ENCODE measurements at places on chromosomes 2 and 18.
A peak's percentile ranks its signal among the peaks of the same experiment; 100 is the strongest.

- DNase-seq: no peak
Observed at GRCh38 chr2:9327873-9328352, 95.4 kb downstream of the ITGB1BP1 start.

GRCh38 chr2:120313695-120314615 lies 32.0 kb upstream of the INHBB start:
- DNase-seq: no peak

DNA sequence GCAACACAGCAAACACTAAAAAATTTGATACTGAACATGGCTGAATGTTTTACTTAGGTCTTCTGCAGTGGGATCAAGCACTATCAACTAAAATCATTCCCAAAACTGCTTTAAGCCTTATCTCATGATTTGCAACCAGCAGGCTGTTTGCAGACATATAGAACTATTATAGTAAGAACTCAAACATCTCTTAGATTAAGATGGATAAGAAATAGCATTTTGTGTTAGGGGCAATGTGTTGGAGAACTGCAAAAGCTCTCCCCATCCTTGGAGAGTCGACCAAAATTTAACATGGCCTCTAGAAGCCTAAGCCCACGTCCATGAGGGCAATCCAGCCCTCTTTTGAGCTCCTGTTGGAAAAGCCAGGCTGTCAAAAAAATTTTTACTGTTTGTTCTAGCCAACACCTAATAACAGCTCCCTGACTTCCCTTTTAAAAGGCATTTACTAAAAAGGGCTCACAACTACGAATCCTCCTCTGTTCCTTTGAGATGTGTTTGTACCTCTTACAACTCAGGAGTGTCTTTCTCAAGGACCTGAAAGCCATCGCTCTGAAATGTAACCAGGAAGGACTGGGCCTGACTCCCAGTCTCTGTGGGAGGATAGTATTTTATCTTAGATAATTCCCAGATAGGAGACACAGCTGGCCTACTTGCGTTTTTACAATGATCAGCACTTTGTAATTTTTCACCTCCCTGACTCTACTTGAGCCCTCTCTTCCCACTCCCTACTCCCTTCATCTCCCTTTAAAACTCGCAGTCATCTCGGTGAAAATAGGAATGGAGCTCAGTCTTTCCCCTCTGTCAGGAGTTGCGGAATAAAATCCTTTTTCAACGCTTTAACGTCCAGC lies 1.4 kb downstream of the KRCC1 start:
- no peak for DNase-seq

DNA sequence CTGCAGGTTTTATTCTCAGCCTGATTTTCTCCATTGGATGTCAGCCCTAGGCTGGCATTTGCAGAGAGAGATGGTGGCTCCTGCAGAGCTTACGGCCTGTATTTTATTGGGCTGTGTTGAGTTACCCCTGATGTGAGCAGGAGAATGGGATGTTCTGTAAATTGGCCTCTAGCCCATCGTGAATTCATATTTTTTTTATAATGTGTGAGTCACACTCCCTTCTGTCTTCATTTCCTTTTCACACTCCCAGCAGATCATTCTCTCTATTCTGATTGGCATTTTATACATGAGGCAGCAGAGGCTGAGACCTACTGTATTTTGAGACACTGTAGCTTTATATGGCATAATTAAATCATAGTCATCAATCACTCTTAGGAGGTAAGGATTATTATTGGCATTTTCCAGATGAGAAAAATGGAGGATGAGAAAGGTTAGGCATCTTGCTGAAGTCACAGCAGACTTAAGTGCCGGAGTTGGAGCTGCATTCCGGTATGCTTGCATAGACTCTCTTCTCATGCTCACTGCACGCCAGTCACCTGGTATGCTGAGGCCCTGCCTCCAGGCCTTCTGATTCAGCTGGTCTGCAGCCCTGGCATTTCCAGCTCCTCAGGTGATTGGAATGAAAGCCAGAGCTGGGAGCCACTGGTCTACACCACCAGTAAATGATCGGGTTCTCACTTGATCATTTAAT lies 142.4 kb downstream of the NEDD4L start:
- peak; percentile 51 for DNase-seq

DNA sequence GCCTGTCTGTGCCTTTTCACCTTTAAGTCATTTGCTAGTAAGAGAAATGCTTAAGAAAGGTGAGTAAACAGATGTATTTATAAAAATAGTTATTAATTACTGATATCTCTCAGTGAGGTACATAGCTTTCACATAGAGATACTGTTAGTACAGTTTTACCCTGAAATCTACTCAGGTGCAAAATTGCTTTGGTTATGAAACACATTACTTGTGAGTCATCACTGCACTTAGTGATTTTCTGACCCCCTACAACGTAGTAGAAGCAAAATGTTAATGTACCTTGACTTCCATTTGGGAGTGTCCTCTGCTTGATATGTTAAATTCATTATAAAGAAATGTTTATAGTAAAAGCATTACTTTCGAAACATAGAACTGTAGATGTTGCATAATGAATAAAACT lies 6.5 kb downstream of the GLS start:
- no peak for DNase-seq

DNA sequence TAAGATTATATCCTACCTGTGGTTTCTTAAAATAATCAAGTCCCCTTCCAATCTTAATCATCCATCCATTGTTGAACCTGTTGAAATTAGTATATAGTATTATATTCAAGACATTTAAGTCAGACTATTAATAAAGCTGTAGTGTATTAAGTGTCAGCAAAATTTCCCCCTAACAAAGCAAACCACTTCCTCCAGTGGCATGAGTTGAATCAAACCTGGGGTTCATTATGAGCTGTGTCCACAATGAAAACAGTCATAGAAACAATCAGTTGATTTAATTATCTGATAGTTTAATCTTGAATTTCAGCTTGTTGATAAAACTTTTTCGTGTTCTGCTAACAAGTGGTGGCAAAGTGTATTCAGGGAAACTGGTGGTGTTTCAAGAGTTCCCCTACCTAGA lies 11.3 kb downstream of the MITD1 start:
- DNase-seq: no peak

GRCh38 chr2:45849491-45850283 lies 198.2 kb downstream of the PRKCE start:
- no peak for DNase-seq

GRCh38 chr2:145927131-145927950 lies 1407.4 kb upstream of the ZEB2 start:
- no peak for DNase-seq

- DNase-seq: no peak
Observed at GRCh38 chr2:229254206-229254605, 16.9 kb downstream of the PID1 start.

DNA sequence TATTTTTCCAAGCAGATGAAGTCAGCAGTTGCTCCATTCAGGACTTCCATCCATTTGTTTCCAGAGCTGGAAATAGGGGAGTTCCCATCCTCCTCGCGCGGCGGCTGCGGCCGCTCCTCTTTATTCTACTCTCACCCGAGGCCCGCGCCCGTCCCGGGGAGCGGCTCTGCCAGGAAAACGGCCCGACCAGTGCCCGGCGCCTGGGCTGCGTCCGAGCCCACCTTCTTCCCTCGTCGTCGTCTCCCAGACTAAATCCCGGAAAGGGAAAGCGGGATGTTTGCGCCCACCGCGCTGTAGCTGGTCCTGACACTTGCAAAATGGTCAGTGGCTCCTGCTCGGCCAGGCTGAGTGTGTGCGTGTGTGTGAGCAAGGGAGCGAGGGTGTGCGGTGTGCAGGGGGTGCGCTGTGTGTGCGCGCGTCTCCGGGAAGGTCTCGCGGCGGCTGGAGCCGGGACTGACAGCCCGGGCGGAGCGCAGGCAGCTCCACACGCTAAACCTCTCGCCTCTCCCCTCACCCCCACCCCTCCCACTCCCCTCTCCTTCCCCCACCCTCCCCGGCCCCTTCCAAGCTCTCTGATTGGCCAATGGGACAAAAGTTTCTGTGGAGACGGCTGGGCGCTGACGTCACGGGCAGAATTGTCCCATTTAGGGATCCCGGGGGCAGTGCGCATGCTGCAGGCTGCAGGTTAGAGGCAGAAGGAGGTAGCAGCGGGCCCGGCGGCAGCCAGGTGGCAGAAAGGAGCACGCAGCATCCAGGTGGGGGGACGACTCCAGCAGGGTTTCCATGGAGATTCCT lies at the start of gene NOL4:
TSS of gene NOL4 (minus strand) at position 491 of the 795 bp plus-strand sequence. CDS start 1,660 bp downstream, outside the sequence.
- DNase-seq: no peak

GRCh38 chr2:54699665-54700064 lies 23.8 kb upstream of the EML6 start:
- DNase-seq: no peak

- no peak for DNase-seq
Observed at GRCh38 chr2:180705551-180705950, 274.9 kb upstream of the UBE2E3 start.

DNA sequence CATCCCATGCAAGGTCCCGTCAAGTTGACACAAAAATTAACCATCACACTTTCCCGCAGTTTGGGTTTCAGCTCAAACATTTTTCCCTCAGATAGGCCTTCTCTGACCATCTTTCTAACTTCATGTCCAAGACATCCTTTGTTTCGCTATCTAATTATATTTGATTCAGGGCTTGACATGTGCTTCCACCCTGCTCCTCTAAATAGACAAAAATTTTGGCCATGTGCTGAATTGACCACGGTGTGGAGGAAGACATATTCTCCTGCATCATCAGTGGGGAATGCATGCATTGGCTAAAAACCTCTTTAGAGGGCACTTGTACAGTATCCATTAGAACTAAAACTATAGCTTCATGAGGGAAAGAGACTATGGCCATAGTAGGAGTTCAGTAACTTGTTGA lies 81.2 kb downstream of the PLCL1 start:
- DNase-seq: no peak

- DNase-seq: no peak
Observed at GRCh38 chr18:60064271-60064670, 164.5 kb downstream of the PMAIP1 start.

DNA sequence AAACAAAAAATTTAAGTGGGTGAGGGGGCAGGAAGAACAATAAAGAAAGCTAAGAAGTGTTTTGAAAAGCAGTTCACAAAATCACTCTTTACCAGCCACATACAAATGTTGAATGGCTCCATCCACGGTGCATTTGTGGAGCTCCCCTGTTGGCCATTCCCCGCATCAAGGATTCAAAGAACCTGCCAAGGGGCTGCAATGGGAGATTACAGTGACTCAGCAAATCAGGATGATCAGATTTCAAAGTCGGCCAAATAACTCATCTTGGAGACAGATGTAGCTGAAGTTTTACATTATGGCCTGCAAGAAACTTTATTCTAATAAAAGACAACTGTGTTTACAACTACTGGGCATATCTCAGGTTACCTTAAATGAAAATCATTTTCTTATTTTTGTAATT lies 26.9 kb downstream of the COL4A3 start:
- DNase-seq: no peak

DNA sequence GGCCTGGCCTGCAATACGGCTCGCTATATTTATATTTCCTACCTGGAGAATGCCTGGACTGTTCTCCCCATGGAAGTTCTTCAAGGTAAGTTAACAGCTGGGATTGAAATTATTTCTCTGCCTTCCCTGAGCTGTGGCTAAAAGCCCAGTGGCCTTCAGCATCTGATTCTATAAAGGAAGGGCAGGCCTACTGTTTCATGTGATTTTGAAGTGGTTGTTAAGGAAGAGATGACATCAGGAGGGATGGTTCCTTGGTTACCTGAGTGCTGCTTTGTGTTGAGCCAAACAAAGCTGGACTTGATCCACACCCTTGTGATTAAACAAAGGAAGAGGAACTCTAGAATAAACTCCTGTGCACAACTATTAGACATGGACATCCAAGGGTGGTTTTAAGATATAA lies 61.6 kb downstream of the MFSD6 start:
- DNase-seq: no peak

DNA sequence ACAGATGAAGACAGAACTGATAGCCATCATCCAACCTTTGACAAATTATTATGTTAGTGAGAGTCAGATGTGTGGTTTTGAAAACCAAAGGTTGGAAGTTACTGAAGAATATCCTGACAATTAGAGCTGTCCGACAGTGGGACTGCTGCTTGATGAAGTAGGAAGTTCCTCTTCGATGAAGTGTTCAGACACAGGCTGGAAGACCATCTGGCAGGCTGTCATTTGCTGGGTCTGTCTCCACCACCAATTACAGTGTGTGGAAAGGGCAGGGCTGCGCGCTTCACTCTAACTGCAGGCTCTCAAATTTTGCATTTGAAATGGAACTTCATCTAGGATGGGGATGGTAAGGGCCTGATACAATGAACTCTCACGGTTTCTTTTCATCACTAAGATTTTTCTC lies 313.8 kb downstream of the PIK3C3 start:
- DNase-seq: no peak

DNA sequence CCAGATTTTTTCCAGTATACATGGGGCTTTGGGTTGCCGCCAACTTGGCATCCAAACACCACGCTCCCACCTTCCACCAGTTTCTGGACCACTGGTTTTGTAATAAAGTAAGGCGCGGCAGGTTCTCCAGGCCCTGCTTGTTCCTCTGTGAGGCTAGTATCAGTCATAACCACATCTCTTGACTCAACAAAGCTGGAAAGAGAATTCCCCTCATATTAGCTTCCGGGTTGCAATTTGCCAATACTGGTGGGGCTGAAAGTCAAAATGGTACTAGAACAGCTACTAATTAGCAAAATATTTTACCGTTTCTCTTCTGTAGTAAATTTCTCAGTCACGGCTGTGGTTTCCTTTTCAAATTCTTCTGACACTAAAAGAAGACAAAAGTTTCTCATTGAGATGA lies 25.0 kb downstream of the TTN start:
- DNase-seq: no peak

- DNase-seq: peak; percentile 63
Observed at GRCh38 chr2:42770288-42771131, 6.6 kb upstream of the OXER1 start.

- DNase-seq: no peak
Observed at GRCh38 chr2:48792030-48792429, 36.5 kb upstream of the LHCGR start.

GRCh38 chr2:98134172-98135005 lies 47.4 kb downstream of the VWA3B start:
- DNase-seq: no peak

DNA sequence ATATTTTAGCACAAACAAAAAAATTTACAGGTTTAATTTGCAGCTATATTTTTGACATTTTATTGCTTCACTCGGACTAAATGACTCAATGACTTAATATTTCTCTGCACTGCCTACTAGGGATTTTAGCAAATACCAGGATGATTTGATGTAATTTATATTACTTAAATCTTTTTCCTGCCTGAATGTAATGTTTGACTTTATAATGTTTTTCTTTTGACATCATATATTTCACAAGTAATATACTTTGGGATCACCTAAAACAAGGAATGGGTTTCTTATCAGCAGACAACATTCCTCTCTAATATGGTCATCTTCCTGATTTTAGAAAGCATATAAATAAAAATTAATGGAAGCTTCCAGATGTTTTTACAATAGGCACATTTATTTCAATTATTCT lies 253.2 kb upstream of the EPC2 start:
- no peak for DNase-seq

DNA sequence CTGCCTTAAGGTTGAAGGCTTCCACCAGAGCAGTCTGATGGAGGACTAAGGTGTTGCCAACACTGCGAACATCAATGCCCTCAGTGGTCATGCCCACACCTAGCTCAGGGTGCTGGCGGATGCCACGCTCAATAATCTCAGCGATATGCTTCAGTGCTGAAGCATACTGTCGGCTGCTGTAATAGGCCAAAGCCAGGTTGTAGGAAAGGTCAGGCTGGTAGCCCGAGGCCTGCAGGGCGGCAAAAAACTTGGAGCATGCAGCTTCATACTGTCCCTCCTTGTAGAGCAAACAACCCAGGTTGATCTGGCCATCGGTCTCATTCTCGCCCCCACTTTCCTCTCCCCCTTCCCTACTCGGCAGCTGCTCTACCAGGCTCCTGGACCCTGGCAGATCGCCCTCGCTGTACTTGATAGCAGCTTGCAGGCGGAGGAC lies 159.4 kb downstream of the AGPS start:
- DNase-seq: no peak
